Aorta (tissue), 5 donors: ENCODE measurements at places on chromosomes 6 and 20. TPM values are rescaled to one million over a fixed set of nuclear protein-coding genes. Genes with fewer than 3 reads are reported as not detected.

GRCh38 chr6:132268209-132268608 is 133.1 kb downstream of the MOXD1 start:
- no peaks in the 10 kb centered on the region for H3K36me3 ChIP-seq
- peaks cover 2% of the 10 kb centered on the region for H3K4me1 ChIP-seq
- H3K27ac ChIP-seq: no peak overlapping the region
- DNase-seq: no peak
- no peaks in the 10 kb centered on the region for H3K27me3 ChIP-seq
- no peak overlapping the region for H3K4me3 ChIP-seq

GRCh38 chr20:61510778-61511330 is 258.8 kb downstream of the CDH4 start:
- H3K27me3 ChIP-seq: no peaks in the 10 kb centered on the region
- H3K4me3 ChIP-seq: no peak overlapping the region
- no peaks in the 10 kb centered on the region for H3K36me3 ChIP-seq
- no peak overlapping the region for H3K27ac ChIP-seq

DNA sequence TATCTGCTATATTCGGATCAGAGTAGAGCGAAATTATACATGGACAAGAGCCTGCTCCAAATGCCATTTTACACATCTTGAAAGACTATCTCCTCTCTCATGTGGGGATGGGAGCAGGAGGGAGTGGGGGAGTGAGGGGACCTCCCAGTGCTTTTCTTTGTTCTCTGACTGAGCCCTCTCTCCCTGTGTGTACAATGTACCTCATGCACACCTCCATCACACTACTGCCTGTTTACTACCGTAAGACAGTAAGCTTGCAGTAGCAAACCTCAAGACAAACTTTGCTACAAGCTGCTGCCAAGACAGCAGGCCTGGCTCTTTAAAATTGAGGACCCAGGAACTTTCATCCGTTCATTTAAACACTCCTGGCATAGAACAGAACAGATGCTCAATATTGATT is 7.2 kb downstream of the NHSL1 start:
- H3K4me3 ChIP-seq: no peak overlapping the region
- no peak for DNase-seq
- H3K27me3 ChIP-seq: no peaks in the 10 kb centered on the region
- H3K4me1 ChIP-seq: no peaks in the 10 kb centered on the region

- H3K36me3 ChIP-seq: no peaks in the 10 kb centered on the region
- no peaks in the 10 kb centered on the region for H3K4me1 ChIP-seq
- no peak overlapping the region for H3K4me3 ChIP-seq
- no peak for DNase-seq
Observed at GRCh38 chr20:58637466-58638213, 13.4 kb upstream of the STX16 start.

GRCh38 chr6:33189625-33190448 is 2.4 kb downstream of the COL11A2 start:
- DNase-seq: no peak
- H3K4me3 ChIP-seq: no peak overlapping the region
- no peaks in the 10 kb centered on the region for H3K4me1 ChIP-seq
- no peak overlapping the region for H3K27ac ChIP-seq
- no peaks in the 10 kb centered on the region for H3K36me3 ChIP-seq

DNA sequence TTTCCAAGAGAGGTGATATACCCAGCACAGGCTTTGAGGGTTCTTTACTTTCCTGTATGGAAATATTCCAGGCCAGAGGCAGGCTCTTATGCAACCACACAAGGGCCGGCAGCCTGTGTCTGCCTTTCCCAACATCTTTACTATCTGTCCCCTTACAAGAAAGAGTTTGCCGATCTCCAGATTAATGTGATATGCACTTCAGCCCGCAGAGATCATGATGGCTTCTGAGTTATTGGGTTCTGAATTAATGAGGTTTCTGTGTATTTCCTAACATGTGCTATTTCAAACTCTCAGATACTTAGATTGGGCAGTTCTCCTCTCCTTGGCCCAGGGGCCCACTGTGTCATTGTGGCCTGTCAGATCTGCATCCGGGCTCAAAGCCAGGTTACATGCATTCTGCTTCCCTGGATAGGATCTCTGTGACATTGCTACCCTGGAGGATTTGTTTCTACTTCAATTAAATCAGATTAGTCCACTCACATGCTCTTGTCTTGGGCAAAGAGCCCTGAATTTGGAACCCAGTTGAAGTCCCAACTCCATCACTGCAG is 56.6 kb downstream of the TGM2 start:
- DNase-seq: no peak
- H3K27me3 ChIP-seq: no peaks in the 10 kb centered on the region
- H3K36me3 ChIP-seq: no peaks in the 10 kb centered on the region
- no peak overlapping the region for H3K4me3 ChIP-seq

DNA sequence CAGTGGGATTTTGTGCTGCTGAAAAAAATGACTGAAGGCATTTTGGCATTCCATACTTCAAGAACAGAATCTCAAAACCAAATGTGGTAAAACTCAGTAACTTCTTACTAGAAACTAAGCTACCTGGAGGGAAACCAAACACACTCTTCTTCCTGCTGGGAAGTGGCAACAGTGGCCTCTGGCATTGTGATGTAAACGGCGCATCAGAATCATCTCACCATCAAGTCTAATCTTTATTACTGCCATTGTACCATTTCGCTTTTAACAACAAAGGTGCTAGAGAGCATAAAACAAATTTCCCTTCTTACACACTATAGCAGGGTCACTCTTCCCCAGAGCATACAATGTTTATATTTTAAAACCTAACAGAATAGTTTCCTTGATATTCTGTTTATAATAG is 101.6 kb upstream of the CEP162 start:
- no peak overlapping the region for H3K4me3 ChIP-seq
- H3K27me3 ChIP-seq: no peaks in the 10 kb centered on the region
- H3K36me3 ChIP-seq: no peaks in the 10 kb centered on the region

- H3K36me3 ChIP-seq: no peaks in the 10 kb centered on the region
- H3K4me3 ChIP-seq: no peak overlapping the region
- no peak for DNase-seq
- H3K27ac ChIP-seq: no peak overlapping the region
Observed at GRCh38 chr6:124530926-124531325, 431.3 kb upstream of the RNF217 start.

- H3K27ac ChIP-seq: no peak overlapping the region
- H3K4me1 ChIP-seq: no peaks in the 10 kb centered on the region
- no peaks in the 10 kb centered on the region for H3K36me3 ChIP-seq
- H3K4me3 ChIP-seq: no peak overlapping the region
- H3K27me3 ChIP-seq: no peaks in the 10 kb centered on the region
Observed at GRCh38 chr6:5405976-5406375, 144.7 kb downstream of the FARS2 start.

DNA sequence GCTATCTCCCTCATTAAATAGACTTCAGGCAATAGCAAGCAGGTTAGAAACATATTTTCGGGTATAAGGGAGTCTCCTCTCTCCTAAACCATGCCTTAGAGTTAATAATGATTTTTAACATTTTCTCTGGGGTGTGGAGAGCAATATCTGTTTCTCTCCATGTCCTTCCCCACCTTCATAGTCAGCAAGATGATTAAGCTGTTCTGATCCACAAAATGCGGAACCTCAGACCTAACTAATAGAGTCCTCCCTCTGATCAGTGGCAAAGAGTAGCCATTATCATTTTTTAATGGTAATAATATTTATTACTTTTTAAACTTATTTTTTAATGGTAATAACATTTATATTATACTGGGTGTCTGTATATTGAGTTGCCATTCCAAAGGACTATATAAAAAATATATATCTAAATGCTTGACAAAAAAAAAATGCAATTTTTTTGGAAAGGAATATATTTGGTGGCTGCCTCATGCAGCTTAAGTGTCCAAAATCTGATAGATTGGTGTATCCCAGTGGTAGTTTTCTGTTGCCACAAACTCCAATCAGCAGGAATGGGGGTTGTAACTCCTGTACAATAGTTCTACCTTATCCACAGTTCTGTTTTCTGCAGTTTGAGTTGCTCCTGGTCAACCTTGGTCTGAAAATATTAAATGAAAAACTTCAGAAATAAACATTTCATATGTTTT is 14.0 kb upstream of the BTN3A2 start:
- no peaks in the 10 kb centered on the region for H3K36me3 ChIP-seq
- DNase-seq: no peak
- H3K4me1 ChIP-seq: no peaks in the 10 kb centered on the region
- H3K27me3 ChIP-seq: no peaks in the 10 kb centered on the region
- H3K27ac ChIP-seq: no peak overlapping the region
- no peak overlapping the region for H3K4me3 ChIP-seq

- H3K36me3 ChIP-seq: peaks cover 13% of the 10 kb centered on the region
- H3K4me3 ChIP-seq: no peak overlapping the region
- no peak overlapping the region for H3K27ac ChIP-seq
- no peaks in the 10 kb centered on the region for H3K4me1 ChIP-seq
Observed at GRCh38 chr6:135440087-135440792, 57.3 kb downstream of the AHI1 start.

DNA sequence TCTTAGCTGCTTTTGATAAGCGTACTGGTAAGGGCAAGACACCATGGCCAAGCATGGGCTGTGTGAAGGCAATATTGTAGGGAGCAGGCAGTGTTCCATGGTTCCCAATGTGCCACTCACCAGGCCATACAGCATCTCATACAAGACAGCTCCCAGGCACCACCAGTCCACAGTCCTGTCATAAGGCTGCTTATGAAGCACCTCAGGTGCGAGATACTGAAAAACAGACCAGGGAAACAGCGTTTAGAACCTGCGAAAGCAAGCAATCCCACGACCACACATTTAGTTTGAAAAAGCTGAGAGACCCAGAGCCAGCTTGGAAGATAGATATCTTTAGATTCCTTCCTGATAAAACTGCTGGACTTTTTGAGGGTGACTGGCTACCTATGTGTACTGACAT is 119.1 kb upstream of the SLC2A12 start:
- H3K4me3 ChIP-seq: no peak overlapping the region
- DNase-seq: no peak
- H3K27me3 ChIP-seq: no peaks in the 10 kb centered on the region

GRCh38 chr20:62805155-62805710 is 598 bp downstream of the OGFR start:
- H3K36me3 ChIP-seq: peaks cover 9% of the 10 kb centered on the region
- H3K27ac ChIP-seq: no peak overlapping the region
- no peak for DNase-seq
- no peaks in the 10 kb centered on the region for H3K27me3 ChIP-seq
- H3K4me3 ChIP-seq: peak overlapping the region; percentile 91

- no peaks in the 10 kb centered on the region for H3K27me3 ChIP-seq
- no peaks in the 10 kb centered on the region for H3K36me3 ChIP-seq
- no peak overlapping the region for H3K27ac ChIP-seq
- DNase-seq: no peak
- no peak overlapping the region for H3K4me3 ChIP-seq
Observed at GRCh38 chr6:106490030-106490429, 129.5 kb downstream of the CRYBG1 start.

DNA sequence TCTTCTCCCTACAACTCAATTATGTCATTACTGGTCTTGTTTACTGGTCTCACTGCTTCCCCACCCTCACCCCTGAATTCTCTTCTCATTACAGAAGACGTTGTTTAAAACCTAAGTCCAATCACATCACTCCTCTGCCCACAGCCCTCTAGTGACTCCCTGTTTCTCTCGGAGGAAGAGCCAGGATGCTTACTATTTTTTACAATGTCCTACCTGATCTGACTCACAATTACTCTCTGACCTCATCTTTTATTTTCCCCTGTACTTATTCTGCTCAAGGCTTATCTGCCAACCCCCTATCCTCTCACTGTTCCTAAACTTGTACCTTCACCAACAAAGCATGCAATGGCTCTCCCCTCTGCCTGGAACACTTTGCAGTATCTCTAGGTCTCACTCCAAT is 400.4 kb upstream of the PTCHD4 start:
- no peaks in the 10 kb centered on the region for H3K36me3 ChIP-seq
- DNase-seq: no peak
- H3K4me1 ChIP-seq: no peaks in the 10 kb centered on the region
- H3K27ac ChIP-seq: no peak overlapping the region
- H3K4me3 ChIP-seq: no peak overlapping the region

DNA sequence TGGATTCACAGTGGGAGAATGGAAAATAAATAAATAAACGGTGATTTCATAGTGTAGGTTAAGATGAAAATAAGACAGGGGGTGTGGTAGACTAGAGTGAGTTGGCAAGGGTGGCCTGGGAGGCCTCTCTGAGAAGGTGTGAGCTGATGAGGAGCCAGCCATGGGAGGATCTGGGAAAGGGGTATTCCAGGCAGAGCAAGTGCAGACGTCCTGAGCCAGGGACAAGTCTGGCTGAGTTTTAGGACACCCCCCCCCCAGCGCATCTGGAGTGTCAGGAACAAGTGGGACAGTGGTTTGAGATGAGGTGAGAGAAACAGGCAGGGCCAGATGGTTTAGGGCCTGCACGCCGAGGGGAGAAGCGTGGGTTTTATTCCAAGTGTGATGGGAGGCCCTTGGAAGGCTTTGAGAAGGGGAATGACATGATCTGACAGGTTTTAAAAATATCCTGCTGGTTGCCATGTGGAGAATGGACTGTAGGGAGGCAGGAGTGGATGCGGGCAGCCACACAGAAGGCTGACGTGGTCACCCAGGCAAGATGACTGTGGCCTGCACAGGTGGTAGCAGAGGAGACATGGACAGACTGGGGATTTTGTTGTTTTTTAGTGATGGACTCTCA is 21.1 kb upstream of the CCM2L start:
- no peak overlapping the region for H3K27ac ChIP-seq
- H3K4me1 ChIP-seq: no peaks in the 10 kb centered on the region
- no peaks in the 10 kb centered on the region for H3K27me3 ChIP-seq
- no peak overlapping the region for H3K4me3 ChIP-seq
- H3K36me3 ChIP-seq: no peaks in the 10 kb centered on the region

GRCh38 chr6:45663251-45664221 is 285.8 kb upstream of the SUPT3H start:
- no peaks in the 10 kb centered on the region for H3K36me3 ChIP-seq
- no peaks in the 10 kb centered on the region for H3K27me3 ChIP-seq
- H3K27ac ChIP-seq: no peak overlapping the region

DNA sequence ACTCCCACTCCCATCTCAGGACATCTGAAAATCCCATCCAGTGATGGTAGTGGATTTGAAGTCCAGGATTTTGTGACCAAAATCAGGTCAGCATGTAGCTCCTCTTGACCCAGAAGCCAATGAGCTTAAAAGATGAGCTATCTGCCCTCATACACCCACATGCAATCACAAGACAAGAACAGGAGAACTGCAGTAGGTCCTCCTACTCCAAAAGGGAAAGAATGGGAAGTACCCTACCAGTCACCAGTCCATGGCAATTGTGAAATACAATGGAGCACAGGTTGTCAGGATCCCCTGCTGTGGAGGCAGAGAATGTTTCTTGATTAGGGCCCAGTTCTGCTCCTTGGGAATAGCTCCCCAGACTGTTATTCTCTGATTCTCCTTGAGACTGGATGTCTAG is 347.3 kb upstream of the CNR1 start:
- no peaks in the 10 kb centered on the region for H3K4me1 ChIP-seq
- no peak for DNase-seq
- no peaks in the 10 kb centered on the region for H3K27me3 ChIP-seq
- H3K27ac ChIP-seq: no peak overlapping the region

Gene SLC24A3
- 23.9 TPM for total RNA-seq

Gene POU5F1
- total RNA-seq: 0.45 TPM

Gene BCLAF1
- 134 TPM for total RNA-seq

Gene ARHGAP18
- total RNA-seq: 24.4 TPM

Gene KIF16B
- 17.3 TPM for total RNA-seq

Gene TNFRSF6B
- 5.9 TPM for total RNA-seq

Gene ARMC12
- total RNA-seq: 1.4 TPM

Gene FAM217A
- total RNA-seq: not detected

Gene RGS17
- total RNA-seq: 2.2 TPM

Gene FNDC1
- 2.5 TPM for total RNA-seq
